ENCODE measurements at places on chromosomes 1 and 21.

DNA sequence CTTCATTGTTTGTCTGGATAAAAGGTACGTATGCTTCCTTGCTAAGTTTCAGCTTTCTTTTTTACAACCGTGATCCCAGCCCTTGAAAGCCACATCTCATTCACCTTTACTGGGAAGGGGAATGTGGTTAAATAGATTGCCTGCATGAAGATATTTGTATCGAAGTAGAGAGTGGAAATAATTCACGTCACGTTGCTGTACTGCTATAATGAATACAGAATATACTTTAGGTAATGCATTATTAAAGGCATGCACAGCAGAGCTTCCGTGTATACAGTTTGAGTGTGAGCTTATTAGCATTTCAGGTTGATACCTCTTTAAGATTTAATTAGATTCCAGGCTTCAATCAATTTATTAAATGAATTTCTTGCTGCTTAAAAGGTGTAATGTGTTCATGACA lies 153.8 kb downstream of the HHAT start:
- no peak for DNase-seq

DNA sequence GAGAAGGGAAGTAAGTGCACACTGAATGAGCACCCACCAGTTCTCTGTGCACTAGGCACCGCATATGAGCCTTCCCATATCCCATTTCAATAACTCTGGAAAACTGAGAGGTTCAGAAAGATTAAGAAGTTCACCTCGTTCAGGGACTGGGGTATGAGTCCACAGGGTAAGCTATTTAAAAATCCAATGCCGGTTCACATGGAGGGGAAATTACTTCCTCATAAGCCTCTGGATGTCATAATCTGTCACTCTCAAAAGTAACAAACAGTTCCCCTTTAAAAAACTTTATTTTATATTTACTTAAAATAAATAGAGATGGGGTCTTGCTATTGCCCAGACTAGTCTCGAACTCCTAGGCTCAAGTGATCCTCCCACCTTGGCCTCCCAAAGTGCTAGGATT lies 1.9 kb downstream of the OR2B11 start:
- no peak for DNase-seq

- no peak for DNase-seq
Measured at GRCh38 chr1:30295674-30296073, 427.7 kb downstream of the MATN1 start.

DNA sequence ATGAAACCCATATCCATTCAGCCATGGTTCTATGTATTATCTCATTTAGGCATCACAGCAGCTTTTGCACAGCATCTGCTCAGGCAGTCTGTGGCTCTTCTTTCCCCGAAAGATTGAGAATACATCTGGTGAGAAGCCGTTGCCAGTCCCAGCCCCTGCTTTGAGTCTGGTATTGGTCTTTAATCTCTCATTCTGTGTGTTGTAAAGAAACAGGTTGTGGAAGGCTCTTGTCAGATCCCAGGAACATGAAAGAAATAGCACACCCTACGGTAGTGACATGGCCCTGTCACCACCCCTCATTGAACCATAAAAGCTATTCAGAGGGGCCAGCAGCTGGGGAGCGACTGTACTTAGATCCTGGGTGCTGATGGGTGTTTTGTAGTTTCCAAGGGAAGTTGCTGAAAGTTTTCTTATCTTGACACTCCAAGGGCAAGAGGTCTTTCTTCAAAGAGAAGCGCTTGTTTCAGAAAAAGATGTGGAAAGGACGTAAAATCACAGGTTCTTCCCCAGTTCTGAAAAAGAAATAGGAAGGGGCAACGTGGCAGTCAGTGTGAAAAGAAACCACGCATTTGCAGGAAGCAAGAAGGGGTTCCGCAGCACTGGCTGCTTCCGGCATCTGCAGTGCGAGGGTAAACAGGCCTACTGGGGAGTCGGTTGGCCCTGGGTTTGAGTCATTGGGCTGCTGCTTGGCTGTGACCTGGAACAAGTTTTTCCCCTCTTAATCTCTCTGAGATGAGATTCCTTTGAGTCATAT lies 145.0 kb downstream of the DHRS3 start:
- no peak for DNase-seq

DNA sequence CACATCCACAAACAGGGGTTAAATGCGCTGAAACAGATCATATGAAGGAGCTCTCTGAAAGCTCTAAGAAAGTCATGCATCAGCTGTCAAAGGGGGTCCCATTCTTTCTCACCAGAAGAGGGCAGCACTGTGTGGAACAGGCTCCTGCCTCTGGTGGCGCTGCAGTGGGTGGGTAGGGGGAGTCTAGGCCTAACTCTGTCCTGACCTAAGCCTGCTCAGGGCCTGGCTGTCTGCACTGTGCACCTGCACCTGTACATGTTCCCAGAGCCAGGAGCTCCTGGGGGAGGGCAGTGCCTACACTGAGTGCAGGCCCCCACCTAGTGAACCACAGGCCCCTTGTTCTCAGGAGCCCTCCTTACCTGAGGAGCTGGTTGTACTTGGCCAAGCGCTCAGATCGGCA lies 16.0 kb downstream of the ENO1 start:
- no peak for DNase-seq
